CD4-positive, alpha-beta T cell treated with Interleukin-6 at 100 ng/mL for 8 hours (primary cell): ENCODE measurements at places on chromosomes 5 and 9.

GRCh38 chr9:89718651-89719050 lies 113.8 kb downstream of the GADD45G start:
- no peak for DNase-seq

DNA sequence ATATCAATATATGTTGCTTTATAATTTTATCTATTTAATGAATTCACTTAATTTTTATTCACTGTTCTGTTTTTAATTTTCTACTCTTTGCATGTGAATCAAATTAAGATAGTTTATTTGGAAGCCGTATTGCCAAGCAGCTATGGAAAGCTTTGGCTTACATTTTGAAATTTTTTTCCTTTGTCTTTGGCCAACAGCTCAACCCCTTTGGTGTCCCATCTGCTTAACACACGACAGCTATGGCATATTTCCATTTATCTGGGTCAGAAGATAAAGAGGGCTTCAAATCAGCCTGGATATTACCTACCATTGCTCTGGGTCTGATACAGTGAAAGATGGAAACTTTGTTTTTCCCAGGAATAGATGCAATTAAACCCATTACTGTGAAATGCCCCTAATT lies 201.0 kb downstream of the WDR70 start:
- DNase-seq: no peak

DNA sequence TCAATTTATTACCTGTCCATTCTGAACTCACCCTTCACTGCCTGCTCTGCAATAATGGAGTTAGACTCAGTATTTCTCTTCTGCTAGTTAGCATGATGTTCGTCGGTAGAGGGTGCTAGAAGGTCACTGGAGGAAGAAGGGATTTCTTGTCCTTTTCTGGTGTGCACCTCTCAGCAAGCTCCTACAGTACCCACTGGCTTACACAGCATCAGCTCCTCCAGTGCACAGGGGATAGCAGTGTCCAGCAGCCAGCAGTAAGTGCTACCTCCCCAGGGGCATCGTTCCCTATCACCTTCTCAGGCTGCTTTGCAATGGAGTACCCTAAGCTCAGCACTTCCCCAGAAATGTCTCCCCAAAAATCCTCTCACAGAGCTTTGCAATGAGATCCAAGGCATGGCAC lies 45.9 kb upstream of the APC start:
- DNase-seq: peak; percentile 15

- DNase-seq: no peak
These were observed 213.7 kb downstream of the FSTL4 start for GRCh38 chr5:133398646-133399101.
